Stimulated activated CD8-positive, alpha-beta memory T cell treated with anti-CD3 and anti-CD28 coated beads, Interleukin-7, amount 100 ng/mL, for 4 hours (primary cell): ENCODE measurements at places on chromosomes 1 and 21.
A peak's percentile ranks its signal among the peaks of the same experiment; 100 is the strongest.

DNA sequence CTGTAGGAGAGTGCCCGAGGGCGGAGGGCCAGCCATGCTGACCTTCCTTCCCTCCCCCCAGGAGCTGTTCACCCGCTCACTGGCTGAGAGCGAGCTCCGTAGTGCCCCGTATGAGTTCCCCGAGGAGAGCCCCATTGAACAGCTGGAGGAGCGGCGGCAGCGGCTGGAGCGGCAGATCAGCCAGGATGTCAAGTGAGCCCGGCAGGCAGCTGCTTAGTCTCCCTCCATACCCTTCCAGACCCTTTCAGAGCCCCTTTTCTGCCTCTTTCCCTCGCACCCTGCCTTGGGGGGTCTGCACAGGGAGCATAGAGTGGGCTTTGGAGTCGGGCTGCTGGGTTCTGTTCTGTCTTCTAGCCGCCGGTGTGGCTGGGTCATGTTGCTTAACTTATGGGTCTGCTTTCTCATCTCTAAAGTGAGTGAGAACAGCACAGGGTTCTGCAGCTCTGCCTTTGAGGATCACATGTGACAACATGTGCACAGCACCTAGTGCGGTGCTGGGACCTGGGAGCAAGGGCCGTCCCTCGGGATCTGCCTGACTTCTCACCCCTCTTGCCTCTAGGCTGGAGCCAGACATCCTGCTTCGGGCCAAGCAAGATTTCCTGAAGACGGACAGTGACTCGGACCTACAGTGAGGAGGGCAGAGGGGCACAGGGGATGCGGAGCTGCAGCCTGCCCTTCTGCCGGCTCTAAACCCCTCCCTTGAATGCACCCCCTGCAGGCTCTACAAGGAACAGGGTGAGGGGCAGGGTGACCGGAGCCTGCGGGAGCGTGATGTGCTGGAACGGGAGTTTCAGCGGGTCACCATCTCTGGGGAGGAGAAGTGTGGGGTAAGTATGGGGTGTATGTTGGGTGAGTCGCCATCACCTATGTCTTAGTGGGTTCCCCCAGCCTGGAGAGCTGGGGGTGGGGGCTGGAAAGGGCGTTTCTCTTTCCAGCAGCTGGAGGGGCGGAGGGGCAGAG, 6.2 kb downstream of the AMPD2 start:
- DNase-seq = no peak

- DNase-seq = no peak
These were observed 39.6 kb downstream of the SDC3 start for GRCh38 chr1:30868833-30869435.

GRCh38 chr1:172489847-172490246, 43.1 kb upstream of the SUCO start:
- DNase-seq = no peak

DNA sequence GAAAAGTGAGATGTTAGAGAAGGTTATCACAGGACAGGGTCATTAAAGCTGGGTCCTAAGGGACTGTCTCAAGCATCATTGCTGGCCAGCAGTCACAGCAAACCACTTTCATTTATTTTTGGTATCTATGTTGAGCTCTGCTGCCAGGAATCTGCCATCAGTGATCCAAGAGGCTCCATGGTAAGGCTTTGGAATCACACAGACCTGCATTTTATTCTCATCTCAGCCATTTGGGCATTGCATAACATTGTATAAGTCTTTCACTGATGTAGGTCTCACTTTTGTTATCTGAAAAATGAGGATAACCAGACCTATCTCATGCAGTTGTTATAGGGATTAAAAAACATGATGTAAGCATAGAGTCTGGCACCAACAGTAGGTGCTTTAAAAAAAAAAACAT, 77.5 kb downstream of the OMA1 start:
- DNase-seq = no peak

GRCh38 chr1:169475806-169476387, 9.8 kb downstream of the SLC19A2 start:
- no peak for DNase-seq

DNA sequence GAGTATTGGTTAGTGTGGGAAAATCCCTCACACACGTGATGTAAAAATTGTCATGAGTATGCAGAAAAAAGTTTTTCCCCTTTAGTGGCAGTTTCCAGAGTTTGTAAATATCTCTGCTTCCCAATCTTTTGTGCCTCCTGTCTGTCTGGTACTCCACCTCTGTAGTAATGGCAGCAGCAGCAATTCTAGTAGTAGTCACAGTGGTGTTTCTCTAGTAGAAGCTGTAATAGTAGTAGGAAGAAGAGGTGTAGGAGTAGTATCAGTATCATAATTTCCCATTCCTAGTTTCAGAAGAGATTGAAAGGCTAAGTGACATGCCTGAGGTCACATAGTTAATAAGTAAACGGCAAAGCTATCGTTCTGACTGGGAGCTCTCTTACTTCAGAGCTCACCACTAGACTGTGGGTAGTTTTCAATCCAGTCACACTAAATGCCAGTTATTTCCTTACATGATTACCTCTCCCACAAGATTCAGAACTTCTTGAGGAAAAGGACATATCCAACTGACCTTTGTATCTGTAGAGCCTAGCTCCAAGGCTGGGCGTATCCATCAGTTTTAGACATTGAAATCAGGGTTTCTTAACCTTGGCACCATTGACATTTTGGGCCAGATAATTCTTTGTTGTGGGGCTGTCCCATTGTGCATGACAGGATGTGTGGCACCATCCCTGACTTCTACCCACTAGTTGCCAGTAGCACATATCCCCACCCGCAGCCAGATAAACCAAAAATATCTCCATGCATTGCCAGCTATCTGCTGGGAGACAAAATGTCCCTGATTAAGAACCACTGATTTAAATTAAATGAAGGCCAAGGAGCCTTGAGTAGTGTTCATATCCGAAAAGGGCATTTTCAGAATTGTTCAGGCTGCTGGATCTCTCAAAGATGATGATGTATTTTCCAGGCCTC, 135.9 kb downstream of the FGGY start:
- no peak for DNase-seq

GRCh38 chr1:164709126-164709525, 150.1 kb downstream of the PBX1 start:
- DNase-seq = no peak

DNA sequence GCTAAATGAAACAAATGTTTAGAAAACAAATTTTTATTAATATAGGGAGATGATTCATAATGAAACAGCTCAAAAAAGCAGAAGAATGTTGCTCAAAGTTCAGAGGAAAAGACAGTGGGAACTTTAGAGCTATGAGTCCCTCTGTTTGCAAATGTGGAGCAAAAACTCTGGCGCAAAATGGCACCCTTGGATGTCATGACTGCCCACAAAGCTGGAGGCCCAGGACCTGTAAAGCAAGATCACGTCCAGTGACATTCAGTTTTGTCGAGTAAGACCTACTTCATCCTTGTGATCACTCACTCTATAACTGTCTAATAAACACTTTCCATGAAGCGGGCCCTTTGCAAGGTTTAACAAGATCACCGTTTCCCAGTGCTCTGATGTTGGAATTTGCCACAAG, 9.1 kb upstream of the EXO1 start:
- DNase-seq = no peak

- no peak for DNase-seq
These were observed 73.1 kb downstream of the GATAD2B start for GRCh38 chr1:153849487-153850185.

GRCh38 chr1:1628754-1629429, 3.1 kb upstream of the MMP23B start:
- no peak for DNase-seq

DNA sequence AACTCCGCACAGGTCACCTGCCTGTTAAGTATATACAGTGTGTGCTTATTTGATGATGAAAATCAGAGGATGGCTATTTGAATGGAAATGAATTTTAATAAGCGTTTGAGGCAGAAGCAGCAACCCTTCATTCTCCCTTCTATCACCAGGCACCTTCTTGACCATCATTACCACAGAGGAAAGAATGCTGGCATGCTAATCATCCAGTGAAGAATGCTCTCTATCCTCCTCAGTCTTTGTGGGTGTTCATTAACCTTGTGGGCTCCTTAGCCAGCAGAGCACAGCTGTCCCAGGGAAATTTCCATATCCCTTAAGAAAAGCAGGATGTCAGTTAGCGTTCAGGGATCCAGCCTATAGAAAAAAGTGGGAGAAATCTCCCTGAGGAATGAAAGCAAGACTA, 428.0 kb upstream of the CAMK1G start:
- no peak for DNase-seq

DNA sequence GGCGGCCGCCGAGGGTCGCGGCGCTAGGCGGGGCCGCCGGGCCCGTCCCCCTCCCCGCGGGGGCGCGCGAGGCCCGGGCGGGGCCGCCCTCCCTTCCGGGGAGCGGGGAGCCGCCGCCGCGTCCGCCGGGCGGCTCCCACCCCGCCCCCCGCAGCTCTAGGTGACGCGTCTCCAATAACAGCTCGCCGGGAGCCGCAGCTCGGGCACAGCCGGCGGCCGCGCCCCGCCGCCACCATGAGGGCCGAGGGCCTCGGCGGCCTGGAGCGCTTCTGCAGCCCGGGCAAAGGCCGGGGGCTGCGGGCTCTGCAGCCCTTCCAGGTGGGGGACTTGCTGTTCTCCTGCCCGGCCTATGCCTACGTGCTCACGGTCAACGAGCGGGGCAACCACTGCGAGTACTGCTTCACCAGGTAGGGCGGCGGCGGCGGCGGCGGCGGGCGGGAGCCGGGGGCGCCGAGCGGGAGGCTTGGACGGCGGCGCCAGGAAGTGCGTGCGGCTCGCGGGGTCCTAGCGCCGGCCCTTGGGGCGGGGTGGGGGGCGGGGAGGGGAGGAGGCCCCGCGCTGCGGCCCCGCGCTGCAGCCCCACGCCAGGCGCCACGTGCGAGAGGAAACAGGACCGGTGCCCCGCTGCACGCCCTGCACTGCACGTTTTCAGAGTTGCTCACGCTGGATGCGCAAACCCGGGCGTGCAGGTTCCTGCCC, at the start of gene SMYD2:
TSS of gene SMYD2 (plus strand) at position 139 of the 699 bp plus-strand sequence. CDS start at position 235, 96 bp downstream.
- DNase-seq = peak; percentile 63

DNA sequence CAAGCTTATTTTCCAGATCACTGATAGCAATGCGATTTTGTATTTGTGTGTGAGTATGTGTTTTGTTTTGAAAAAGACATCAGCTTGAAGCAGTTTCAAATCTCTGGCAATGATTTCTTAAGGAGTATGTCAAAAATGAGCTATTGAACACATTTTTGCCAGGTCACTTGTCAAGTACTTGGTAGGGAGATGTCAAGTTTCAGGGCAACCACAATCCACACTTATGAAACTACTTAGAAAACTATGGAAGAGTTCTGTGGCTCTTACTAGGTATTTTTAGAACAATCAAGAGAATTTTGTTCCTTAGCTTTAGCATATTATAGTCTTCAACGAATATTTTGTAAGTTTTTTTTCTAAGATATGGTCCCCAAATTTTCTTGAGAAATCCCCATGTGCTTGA, 318.8 kb upstream of the ZRANB2 start:
- no peak for DNase-seq

- no peak for DNase-seq
These were observed 31.1 kb downstream of the CNST start for GRCh38 chr1:246597340-246597739.

- DNase-seq = no peak
These were observed 7.6 kb upstream of the GADD45A start for GRCh38 chr1:67677408-67677807.

GRCh38 chr1:169142129-169142528, 35.6 kb downstream of the ATP1B1 start:
- DNase-seq = no peak

GRCh38 chr1:43968348-43968948, 1.4 kb upstream of the DPH2 start:
- no peak for DNase-seq

DNA sequence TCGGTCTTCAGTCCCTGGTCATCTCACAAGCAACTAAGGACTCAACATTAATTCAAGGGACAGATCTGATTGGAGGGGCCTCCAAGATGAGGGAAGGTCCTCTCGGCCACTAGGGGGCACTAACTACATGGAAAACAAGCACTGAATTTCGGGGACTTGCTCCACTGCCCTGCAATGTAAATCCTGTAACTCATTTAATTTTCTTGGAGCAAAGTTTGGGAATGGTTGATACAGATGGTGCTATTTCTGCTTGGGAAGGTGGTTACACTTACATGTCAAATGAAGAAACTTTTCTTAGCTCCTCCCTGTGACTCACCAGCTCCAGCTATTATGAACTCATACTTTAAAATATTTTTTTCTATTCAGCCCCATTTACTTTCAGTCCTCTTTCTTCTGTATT, 97.4 kb upstream of the KCNJ15 start:
- peak; percentile 6 for DNase-seq

DNA sequence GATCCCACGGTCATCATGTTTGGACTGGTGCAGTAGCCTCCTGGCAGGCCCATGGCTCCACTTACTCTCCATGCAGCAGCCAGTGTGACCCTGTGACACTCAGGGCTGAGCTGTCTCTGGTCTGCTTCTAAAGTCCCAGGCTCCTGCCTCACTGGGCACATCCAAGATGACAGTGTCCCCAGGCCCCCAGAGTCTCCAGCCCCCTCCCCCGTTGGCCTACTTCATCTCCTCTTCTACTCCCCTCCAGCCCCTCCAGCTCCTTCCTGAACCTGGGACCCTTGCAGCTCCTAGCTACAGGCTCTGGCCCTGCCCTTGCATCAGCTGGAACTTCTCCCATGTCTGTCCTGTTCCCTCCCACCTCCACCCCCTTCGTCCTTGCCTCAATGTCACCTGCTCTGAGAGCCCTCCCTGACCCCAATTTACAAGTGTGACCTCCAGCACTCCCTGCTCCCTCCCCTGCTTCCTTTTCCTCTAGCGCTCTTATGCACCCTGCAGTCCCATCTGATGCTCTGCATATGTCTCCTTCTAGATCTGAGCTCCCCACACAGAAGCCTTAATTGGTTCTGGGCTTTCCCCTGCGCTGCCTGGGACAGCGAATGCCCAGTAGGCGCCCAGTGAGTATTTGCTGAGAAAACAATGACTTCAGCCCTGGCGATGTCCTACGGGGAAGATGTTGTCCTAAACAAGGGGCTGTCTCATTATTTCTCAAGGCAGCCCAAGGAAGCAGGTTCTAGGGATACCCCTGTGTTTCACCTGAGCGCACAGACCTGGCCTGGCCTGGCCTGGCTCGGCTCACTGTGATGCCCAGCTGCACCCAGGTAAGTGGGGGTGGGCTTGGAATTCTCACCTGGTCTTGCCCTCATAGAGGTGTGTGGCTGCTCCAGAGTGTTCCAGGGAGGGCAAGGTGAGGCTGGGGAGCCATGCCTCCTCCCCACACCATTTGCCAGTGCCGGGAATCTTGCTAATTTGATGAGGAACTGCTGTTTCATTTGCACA, 600.6 kb downstream of the PTPRU start:
- no peak for DNase-seq

DNA sequence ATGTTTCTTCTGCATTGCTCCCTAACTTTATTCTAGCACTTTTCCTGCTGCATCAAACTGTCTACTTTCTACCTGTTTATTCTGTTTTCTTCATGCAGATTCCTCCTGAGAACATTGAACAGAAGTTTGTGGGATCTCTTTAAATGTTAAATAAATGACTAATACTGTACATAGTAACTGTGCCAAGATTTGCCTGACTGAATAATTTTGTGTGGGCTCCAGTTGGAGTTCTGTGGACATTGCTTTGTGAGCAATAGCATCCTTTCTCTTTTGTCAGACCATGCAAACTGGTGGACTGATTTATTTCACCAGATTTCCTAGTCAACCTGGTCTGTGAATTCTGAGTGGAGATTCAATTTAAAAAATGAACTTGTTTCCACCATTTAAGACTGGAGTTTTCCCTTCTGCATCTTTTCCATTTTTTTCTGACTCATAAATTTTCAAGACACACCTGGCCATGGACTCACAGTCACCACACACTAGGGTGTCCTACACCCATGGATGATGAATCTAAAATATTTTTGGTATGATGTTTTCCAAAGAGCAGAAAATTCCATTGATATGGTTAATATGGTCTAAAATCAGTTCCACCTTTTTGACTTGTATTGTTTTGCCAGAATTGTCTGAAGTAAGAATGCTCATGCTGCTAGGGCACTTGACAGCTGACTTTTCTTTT, 140.7 kb upstream of the SPAG17 start:
- no peak for DNase-seq

GRCh38 chr1:73901738-73902137, 296.2 kb downstream of the LRRIQ3 start:
- no peak for DNase-seq
